Astrocyte of the spinal cord (primary cell): ENCODE measurements at places on chromosomes 5 and 9.

- DNase-seq: no peak
These were observed 10.3 kb downstream of the ITGA2 start for GRCh38 chr5:52999344-52999949.

- DNase-seq: peak; percentile 7
These were observed 50.2 kb downstream of the MED10 start for GRCh38 chr5:6328173-6328572.

DNA sequence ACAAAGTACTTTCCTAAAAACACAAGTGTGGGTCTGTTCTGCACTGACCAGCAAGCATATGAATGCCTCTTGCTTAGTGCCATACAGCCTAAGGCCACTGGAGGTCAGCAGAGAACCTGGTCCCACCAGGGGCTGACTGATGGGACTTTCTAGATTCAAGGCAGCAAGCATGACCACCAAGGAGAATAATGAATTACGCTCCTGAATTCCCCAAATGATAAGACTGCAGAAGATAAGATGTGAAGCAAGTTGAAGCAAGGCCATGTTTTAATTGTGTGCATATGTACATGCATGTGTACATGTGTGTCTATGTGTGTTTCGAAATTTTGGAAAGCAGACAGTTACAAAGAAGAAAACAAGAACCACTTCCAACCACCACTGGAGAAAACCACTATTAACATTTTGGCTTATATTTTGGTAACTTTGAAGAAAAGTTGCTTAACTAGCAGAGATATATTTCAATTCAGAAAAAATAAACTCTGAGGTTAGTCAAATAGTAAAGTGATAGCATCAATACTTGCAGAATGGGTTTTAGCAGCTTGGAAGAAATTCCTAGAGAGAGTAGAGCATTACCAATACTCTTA is 70.5 kb downstream of the ERP44 start:
- peak; percentile 80 for DNase-seq

DNA sequence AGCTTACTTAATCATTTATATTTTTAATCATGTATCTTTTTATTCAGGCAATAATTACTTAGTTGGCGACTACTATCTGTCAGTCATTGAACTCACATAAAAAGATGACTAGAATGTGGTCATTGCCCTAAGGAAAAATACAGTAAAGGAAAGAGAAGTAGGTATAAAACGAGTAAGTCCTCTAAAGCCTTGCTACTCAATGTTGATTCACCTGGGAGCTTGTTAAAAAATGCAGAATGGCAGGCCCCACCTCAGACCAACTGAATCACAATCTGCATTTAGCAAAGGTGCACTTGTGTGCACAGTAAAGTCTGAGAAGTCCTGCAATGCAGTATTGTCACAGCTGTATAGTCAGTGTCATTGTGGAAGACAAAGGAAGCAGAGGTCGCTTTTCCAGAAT is 592.4 kb downstream of the CSNK1G3 start:
- no peak for DNase-seq

- DNase-seq: no peak
These were observed 299.1 kb upstream of the EFNA5 start for GRCh38 chr5:107969847-107970246.

DNA sequence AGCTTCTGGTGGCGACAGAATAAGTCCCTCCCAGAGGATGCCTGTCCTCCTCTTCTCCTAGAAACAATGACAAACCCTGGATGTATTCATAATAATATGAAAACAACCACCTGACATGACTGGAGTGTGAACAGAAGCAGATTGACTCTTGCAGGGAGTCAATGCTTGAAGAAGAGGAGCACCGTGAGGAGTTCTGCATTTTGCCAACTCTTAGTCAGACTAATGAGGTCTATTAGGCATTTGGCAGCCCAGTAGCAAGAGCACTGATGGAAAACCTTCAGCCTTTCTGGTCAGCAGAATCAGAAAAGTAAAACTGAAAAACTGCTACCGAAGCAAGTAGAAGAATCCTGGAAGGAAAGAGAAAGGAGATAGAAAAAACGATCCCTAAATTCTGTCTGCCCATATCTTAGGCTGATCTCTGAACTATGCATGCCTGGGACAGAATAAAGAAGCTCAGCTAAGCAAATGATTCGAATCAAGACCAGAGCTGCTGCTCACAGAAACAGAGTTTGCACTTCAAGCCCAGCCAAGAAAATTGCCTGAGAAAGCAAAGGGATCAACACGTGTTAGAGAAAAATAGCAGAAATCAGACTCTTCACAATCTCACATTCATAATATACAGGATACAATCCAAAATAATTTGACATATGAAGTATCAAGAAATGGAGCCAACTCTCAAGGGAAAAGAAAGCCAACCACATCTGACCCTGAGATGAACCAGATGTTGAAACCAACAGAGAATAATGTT is 69.5 kb upstream of the OSMR start:
- no peak for DNase-seq

DNA sequence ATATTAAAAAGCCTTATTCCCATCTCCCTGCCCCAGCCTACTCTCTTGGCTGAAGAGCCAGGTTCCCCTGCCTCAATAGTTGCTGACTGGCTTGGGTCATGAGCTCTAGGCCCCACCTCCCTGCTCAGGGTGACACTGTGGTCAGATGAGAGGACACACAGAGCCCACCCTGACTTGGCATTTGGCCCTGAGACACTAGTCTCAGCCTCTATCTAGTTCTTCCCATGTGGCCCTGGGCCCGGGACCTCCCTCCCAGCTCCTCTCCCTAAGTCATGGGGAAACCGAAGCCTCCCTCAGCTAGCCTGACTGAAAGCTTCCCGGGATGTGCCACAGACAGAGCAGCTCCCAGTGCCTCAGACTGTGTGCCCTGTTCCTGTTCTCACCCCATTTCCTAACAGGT is 5.8 kb upstream of the MYOZ3 start:
- DNase-seq: no peak

- no peak for DNase-seq
These were observed 19.5 kb upstream of the ALDH1B1 start for GRCh38 chr9:38372762-38373619.

GRCh38 chr9:37218800-37219425 is 98.5 kb downstream of the ZCCHC7 start:
- DNase-seq: no peak

DNA sequence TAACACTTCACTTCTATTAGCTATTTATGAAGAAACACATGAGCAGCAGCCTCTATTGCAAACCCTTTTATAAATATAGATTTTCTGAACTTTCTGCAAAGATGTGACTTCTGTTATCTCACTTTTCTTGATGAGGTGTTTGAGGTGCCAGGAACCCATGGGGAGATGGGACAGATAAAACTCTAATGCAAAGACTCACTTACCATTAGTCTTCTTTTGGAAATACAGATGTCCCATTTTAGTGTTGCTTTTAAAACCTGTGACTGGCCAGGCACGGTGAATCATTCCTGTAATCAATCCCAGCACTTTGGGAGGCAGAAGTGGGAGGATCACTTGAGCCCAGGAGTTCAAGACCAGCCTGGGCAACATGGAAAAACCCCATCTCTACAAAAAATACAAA is 171.3 kb upstream of the GAS1 start:
- no peak for DNase-seq

DNA sequence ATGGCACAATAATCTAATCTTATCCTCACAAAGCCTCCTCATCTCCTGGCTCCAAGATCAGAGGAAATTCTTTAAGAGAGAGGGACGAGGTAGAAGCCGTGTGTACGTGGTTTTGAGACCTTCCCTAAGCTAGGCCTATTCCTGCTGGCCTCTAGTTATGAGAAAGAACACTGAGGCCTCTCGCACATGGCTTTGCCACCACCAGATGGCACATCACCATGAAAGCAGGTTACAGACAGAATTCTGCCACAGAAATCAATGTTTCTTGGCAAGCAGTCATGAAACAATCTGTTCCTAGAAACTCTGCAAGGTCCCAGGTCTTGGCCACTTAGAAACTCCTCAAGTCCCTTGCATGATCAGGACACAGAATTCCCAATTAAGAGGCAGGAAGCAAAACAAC is 268.2 kb upstream of the TAS2R1 start:
- peak; percentile 36 for DNase-seq

DNA sequence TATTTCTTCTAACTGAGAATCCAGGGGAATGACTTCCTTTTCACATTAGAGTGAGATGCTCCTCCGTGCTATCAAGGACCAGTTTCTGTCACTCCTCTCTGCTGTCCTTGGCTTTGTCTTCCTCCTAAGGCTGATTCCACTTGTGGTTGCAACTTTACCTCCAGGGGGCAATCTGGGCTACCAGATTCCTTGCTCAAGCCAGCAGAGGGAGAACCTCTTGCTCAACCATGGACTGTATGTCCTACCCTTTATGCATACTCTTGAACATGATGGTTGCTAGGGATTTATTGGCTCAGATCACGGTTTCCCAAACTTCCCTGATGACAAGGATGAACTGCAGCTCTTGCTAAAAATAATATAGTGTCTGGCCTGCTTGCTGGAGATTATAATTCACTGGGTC is 24.0 kb downstream of the NNT start:
- DNase-seq: peak; percentile 58

GRCh38 chr5:123359454-123360200 is 63.6 kb downstream of the CEP120 start:
- DNase-seq: no peak

GRCh38 chr5:162360373-162360931 is 292.9 kb downstream of the GABRG2 start:
- no peak for DNase-seq

DNA sequence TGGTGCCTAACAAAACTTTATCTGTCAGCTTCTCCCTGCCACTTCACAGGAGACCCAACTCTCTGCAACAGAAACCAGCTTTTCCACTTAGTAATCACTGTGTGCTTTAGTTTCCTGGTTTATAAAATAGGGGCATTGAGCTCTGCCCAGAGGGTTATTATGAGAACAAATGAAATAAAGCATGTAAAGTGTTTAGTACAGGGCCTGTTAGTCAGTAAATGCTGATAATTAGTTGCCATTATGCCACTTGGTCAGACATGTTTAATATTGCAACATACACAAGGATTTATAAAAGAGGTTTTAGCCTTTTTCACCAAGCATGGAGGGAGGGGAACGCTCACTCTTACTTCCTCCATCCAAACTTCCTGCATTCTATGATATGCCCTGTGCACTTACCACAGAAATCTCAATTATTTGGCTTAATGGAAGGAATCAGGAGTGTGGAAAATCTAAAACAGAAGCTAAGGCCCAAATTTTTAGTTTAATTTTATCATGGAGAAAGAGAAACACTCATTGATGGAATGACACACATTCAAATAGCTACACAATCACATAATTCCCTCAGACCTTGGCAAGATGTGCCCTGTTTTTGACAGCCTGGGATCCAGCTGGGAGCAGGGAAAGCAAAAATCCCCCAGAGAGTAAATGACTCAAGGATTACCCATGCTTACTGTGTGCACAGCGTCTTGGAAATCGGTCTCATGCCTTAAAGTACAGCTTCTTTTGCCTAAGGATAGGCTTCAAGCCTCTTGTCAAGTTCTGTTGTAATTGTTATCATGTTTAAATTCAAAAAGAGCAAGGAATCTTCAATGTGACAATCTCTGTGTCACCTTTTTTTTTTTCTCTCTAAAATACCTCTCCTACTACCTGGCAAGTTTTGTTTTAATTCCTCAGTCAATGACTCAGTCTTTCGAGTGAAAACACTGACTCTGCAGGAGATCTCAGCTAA is 34.0 kb downstream of the ZNF474 start:
- peak; percentile 96 for DNase-seq

DNA sequence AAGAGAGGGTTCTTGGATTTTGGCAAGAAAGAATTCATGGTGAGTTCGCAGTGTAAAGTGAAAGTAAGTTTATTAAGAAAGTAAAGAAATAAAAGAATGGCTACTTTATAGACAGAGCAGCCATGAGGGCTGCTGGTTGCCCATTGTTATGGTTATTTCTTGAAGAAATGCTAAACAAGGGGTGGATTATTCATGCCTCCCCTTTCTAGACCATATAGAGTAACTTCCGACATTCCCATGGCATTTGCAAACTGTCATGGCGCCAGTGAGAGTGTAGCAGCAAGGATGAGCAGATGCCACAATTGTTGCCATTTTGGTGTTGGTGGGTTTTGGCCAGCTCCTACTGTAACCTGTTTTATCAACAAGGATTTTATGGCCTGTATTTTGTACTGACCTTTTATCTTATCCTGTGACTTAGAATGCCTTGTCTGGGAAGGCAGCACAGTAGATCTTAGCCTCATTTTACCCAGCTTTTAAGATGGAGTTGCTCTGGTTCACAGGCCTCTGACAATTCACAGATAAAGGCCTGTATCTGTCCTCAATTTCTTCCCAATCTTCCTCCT is 1026.1 kb upstream of the DMAC1 start:
- DNase-seq: no peak

- no peak for DNase-seq
These were observed 322.9 kb downstream of the TMEM38B start for GRCh38 chr9:106017198-106017740.

DNA sequence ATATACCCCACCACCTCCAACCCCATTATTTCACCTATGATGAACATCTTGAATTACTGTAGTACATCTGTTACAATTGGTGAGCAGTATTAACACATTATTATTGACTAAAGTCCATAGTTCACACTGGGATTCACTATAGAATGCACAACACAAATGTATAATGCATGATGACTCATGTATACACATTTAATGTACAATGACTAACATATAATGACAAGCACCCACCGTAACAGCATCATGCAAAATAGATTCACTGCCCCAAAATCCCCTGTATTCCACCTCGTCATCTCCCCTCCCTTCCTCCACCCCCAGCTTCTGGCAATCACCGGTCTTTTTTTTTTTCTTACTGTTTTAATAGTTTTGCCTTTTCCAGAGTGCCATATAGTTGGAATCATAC is 47.1 kb upstream of the NEK6 start:
- no peak for DNase-seq

DNA sequence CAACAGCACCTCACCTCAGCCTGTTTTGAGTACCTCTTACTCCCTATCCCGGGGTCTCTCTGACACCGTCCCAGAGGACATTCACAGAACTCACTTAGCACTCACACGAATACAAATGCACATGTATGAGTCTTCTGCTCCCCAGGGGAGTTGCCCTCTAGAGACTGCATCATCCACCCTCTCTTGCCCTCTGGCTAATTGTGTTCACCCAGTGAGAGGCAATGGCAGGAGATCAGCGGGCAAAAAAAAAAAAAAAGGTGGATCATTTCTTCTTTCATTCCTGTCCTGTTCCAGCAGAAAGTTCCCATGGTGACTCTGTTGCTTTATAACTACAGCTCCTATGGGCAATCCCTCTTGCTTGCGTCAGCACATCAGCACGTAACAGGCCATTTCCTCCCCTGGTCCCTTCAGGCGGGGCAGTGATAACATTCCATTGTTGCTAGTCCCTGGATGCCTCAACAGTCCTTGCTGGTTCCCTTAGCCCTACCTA is 23.5 kb upstream of the SNX2 start:
- peak; percentile 82 for DNase-seq

DNA sequence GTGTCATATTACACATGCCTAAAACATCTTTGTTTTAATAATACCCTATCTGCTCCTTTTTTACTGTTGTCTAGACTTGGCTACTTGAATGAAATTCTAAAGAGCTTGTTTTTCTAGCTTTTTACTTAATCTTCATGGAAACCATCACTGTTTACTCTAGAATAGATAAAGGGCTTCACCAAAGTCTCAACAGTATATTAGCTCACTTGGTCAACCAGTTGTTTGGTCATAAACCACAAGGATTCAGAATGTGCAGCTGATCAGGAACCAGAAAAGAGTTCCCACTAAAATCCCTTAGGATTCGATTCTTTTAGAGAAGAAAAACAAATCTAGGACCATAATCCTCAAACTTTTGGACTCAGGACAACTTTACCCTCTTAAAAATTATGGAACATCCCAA is 38.0 kb downstream of the CDO1 start:
- no peak for DNase-seq

- no peak for DNase-seq
These were observed 107.9 kb upstream of the FREM1 start for GRCh38 chr9:15018096-15018637.

- DNase-seq: peak; percentile 59
These were observed 786 bp upstream of the NTNG2 start for GRCh38 chr9:132160802-132161742.
